ENCODE measurements at places on chromosomes 7 and 10.

DNA sequence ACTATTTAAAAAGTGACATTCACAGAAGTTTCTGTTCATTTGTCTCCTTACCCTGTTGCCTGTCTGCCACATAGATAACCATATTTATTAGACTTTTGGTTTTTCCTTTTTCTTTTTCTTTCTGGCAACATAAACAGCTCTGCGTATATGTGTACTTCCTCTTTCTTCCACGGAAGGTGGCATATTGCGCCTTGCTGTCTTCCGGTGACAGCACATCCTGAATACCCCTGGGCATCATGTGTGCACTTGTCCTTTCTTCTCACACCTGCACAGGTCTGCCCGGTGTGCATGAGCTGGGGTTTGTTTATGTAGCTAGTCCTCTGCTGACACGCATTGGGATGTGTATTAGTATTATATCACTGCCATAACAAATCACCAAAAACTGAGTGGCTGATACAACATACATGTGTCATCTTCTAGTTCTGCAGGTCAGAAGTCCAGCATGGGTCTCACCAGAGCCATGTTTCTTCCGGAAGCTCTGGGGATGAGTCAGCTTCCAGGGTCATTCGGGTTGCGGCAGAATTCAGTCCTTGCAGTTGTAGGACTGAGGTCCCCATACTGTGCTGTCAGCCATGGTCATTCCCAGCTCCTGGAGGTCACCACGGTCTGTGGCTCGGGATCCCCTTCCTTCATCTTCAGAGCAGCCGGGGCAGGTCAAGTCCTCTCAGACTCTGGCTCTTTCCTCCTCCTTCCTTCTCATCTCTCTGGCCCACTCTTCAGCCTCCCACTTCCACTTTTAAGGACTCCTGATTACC, 596.0 kb upstream of the FOXK1 start:
- DNase-seq: no peak

GRCh38 chr7:50121286-50121685, 28.2 kb upstream of the ZPBP start:
- DNase-seq: no peak

DNA sequence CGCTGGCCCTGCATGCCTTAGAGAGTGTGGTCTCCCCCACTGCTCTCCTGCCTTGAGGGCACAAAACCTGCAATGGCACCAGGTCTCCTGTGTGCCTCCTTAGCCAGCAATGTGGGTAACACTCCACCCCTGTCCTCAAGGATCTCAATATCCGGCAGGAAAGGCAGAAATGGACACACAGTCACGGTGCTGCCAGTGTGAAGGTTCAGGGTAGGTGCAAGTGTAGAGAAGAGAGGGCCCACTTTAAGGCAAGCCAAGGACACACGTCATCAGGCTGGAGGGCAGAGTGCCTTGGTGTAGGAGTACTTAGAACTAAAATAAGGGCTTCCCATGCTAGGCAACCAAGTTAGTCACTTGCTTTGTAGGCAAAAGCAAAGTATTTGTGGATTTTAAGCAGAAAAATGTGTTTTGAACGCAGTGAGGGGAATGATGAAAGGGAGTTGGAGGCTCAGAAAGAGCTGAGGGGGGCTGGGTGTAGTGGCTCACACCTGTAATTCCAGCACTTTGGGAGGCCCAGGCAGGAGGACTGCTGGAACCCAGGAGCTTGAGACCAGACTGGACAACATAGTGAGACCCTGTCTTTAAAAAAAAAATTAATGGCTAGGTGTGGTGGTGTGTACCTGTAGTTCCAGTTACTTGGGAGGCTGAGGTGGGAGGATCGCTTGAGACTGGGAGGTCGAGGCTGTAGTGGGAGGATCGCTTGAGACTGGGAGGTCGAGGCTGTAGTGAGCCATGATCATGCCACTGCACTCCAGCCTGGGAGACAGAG, 152.8 kb downstream of the ARHGAP21 start:
- no peak for DNase-seq

DNA sequence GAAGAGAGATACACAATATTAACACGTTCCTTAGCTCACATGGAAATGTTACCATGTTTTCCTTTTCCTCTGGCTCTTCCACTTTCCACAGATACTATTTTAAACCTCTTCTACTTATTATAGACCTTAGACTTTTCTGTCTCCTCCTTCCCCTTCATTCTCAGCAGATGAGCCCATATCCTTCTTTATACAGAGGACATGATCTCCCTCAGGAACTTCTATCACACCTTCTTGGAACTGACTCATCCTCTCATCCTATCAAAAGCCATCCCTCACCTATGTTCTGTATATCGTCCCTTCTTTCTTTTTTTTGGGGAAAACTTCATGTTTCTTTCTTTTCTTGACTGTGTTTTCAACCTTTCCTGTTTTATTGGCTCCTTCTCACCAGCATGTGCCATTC, 20.8 kb downstream of the MTPN start:
- no peak for DNase-seq

- peak; percentile 10 for DNase-seq
Observed at GRCh38 chr10:50464004-50464409, 159.7 kb downstream of the SGMS1 start.

DNA sequence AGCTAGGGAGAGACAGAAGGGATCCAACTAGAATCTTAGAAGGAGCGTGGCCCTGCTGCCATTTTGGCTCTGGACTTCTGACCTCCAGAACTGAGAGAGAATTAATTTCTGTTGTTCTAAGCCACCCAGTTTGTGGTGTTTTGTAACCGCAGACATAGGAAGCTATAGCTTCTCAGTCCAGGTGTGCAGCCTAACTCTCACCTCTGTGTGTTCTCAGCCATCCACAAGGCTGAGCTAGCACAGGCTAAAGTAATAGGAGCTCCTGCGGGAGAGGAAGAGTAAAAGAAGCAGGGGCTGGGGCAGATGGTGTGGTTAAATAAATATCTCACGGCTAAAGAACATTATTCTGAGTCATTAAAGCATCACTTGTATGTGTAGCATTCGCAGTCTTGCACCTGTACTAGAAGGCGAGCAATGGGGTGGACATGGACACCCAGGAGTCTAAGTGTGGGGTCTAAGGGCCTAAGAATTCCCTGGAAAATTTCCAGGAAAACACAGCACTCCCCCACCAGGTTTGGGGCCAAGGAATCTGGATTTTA, 94.1 kb downstream of the AOAH start:
- DNase-seq: no peak

- no peak for DNase-seq
Observed at GRCh38 chr10:72095195-72095594, 6.8 kb upstream of the SPOCK2 start.

GRCh38 chr7:7122033-7122478, 60.3 kb upstream of the C1GALT1 start:
- DNase-seq: no peak

- no peak for DNase-seq
Observed at GRCh38 chr10:3745521-3745920, 39.5 kb downstream of the KLF6 start.

GRCh38 chr10:75202321-75203045, 8.1 kb upstream of the VDAC2 start:
- no peak for DNase-seq

DNA sequence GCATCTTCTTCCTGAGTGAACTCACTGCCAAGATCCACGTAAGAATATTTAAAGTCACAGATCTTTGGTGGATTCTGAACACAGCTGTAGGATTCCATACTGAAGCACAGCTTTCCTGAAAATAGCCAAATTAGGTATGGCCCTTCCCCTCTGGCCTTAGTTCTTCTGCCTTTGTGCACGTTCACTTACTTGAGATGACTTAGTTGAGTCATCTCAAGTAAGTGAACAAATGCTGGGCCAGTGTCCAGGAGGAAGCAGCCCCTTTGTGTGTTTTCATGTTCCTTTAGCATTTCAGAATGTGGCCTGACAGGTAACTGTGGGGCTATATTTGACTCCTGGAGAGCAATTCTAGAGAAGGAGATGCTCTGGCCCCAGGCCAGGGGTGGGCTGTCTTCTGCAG, 51.5 kb downstream of the CCNY start:
- no peak for DNase-seq

- no peak for DNase-seq
Observed at GRCh38 chr10:2296179-2296891, 559.0 kb upstream of the ADARB2 start.

GRCh38 chr7:39686261-39686924, 63.0 kb downstream of the RALA start:
- DNase-seq: no peak

GRCh38 chr7:146370171-146370570, 253.6 kb downstream of the CNTNAP2 start:
- DNase-seq: no peak

- no peak for DNase-seq
Observed at GRCh38 chr7:44116789-44117666, 6.3 kb downstream of the POLD2 start.

GRCh38 chr7:73912223-73912622, 51.3 kb downstream of the TMEM270 start:
- DNase-seq: no peak

GRCh38 chr10:77850620-77851231, 75.8 kb downstream of the DLG5 start:
- no peak for DNase-seq

GRCh38 chr7:20299145-20299544, 31.6 kb upstream of the ITGB8 start:
- DNase-seq: no peak

- no peak for DNase-seq
Observed at GRCh38 chr7:81120803-81121202, 202.0 kb upstream of the SEMA3C start.

Measured in hippocampal formation (tissue), 2 donors.